ENCODE measurements at places on chromosomes 1 and 21.

- no peak for DNase-seq
Measured at GRCh38 chr1:67680486-67680885, 4.5 kb upstream of the GADD45A start.

DNA sequence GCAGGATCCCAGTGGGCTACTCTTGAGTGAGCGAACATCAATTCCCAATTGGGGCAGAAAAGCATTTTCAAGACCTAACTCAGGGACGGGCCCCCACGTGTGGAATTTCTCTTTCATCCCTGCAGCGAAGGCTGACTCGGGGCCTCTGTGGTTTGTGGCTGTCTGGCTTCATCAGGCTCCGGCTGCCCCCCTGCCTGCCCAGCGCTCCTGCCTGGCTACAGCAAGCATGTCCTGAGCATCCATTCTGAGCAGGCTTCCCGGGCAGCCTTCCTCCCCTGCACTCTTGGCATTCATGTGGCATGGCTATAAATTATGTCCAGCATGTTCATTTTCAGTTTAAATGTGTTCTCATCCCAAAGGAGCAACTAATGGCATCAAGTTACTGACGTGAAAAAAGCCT is 588.1 kb downstream of the KIF26B start:
- no peak for DNase-seq

- no peak for DNase-seq
Measured at GRCh38 chr1:201357636-201358348, 19.7 kb downstream of the TNNT2 start.

GRCh38 chr1:181620183-181620582 is 136.9 kb downstream of the CACNA1E start:
- no peak for DNase-seq

- DNase-seq, result no peak
Measured at GRCh38 chr1:93172778-93173177, 7.4 kb downstream of the TMED5 start.

- no peak for DNase-seq
Measured at GRCh38 chr1:188991221-188991930, 1486.3 kb downstream of the BRINP3 start.

DNA sequence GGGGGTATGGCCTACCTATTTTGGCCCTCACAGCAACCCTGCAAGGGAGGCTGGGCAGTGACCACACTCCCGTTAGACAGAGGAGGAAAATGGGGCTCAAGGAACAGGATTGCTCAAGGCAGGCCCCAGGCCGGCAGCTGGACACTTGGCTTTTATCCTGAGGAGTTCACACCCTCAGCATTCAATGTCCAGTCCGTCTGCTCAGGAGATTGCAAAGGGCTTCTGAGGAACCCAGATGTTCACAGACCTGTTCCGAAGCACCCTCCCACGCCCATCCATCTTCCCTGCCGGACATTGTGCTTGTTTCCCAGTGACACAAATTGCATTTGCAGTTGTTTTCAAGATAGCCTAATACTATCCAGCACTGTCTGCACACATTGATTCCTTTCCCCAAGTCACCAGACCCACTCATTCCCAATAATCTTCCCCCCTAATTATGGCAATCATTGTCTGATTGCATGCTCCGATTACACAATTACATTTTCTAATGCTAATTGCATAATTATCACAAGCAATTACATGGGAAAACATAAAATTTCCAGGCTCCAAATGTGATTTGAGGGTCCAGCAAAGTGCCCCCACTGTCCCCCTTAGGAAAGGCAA is 4.3 kb upstream of the UBL4B start:
- no peak for DNase-seq

- DNase-seq, result no peak
Measured at GRCh38 chr21:45383111-45383614, 21.8 kb upstream of the COL18A1 start.

DNA sequence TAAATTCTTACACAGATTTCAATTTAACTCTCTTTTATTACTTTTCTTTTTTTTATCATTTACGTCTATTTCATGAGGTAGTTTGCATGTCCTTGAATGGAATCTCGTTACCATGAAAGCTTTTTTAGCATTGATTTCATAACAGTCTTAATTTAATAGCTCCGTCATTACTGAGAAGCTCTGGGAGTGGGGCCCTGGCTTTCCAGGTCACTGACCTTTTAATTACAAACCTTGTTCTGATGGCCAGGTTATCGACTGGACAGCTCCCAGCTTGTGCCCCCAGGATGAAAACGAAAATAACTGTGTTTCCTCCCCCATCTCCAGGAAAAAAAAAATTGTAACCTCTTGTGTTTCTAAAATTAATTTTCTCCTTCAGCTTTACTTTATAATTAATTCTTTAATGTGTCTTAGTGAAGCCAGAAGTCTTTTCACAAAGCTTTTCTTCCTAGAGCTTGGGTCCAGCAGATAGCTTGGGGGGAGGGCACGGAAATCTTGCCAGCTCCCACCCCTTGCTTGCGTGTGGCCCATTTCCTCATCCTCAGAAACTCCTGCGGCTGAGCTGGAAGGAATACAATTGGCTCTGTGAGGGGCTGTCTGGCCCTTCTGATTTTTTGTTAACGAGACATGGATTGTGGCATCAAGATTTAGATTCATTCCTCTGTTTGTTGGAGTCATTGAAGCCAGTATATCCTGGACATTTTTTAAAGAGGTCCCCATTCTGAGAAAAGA is 65.7 kb downstream of the PEX14 start:
- DNase-seq, result no peak

DNA sequence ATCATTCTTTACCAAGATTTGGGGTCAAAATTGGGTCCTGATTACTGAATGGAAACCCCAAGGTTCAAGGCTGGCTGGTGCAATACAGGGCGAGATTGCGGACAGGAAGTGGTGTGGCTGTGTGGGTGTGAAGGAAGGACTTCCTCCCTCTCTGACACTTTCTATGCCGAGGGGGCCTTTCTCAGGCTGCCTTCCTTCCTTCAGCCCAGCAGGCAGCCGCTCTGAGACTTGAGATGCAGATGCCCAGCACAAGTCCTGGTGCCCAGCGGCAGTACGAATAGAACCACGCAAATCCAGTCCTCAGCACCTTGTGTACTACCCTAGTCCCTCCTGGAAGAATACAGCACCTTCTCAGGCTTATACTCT is 16.3 kb downstream of the BATF3 start:
- DNase-seq, result no peak

GRCh38 chr21:15362458-15362857 is 297.7 kb upstream of the NRIP1 start:
- DNase-seq, result no peak

DNA sequence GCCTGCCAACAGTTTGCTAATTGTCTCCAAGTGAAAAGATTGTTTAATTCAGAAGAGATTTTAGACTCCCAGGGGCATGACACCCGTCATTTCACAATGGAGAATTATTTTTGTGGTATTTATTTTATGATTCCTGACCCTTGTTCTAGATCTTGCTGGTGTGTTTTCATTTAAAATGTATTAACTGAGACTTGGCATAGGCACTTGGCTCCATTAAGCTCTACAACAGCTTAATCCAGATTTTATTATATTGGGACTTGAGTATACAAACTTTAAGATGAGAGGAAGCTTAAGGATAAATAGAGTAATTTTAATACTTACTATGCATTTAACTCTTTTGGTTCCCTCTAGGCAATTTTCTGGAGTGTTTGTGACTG is 101.3 kb upstream of the KCNE2 start:
- DNase-seq, result peak; percentile 86

DNA sequence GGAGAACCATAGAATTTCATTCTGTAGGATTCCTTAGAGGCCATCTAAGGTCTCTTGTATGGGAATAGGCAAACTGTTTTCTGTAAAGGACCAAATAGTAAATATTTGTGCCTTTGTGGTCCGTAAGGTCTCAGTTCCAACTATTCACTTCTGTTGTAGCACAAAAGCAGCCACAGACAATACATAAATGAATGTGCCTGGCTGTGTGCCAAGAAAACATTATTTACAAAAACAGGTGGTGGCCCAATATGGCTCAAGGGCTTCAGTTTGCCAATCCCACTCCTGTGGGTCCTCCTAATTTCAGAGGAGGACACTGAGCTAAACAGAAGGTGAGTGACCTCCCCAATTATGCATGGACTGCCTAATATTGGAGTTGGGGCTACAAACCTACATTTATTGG is 67.6 kb upstream of the EDEM3 start:
- DNase-seq, result no peak

All from skin of body (tissue), 3 donors.